Transverse colon (tissue), 4 donors: ENCODE measurements at places on chromosomes 16 and 17. TPM values are rescaled to one million over a fixed set of nuclear protein-coding genes. Genes with fewer than 3 reads are reported as not detected.

The ENPP7 gene
- not detected for total RNA-seq

The EFNB3 gene
- total RNA-seq: 0.32 TPM

The ZSCAN10 gene
- not detected for total RNA-seq

The KRTAP1-5 gene
- not detected for total RNA-seq

The SAMD14 gene
- total RNA-seq: not detected

The SLC52A1 gene
- total RNA-seq: 6.0 TPM

The KRTAP16-1 gene
- not detected for total RNA-seq

The PERCC1 gene
- not detected for total RNA-seq

The KCNJ18 gene
- not detected for total RNA-seq

DNA sequence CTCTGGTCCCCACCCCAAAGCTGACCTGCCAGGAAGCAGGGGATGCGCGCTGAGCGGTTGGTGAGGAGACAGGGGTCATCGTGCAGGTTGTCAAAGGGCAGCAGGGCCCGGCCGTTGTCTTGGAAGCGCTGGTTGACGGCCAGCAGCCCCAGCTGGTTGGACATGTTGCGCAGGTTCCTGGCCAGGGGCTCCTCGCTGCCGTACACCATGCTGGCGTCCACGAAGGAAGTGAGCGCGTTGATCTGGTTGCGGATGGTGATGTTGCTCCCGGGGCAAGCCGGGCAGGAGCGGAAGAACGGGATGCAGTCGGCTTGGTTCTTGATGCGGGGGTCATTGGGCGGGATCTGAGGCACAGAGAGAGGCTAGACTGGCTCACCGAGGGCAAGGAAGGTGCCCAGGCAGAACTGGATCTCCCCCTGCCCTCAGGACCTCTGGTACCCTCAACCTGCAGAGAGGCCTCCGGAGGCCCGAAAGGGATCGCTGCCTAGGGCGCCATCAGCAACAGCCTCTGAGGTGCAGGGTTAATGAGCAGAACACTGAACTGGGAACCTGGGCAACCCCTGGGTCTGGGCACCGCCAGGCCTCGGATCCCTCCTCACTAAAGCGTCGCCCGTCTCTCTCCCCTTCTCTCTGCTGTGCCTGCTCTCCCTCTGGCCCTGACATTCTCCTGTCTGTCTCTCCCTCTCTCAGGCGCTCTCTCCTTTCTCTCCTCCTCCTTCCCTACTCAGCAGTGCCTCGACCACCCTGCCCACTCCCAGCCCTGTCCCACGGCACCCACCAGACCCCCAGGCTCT lies 2.7 kb downstream of the MPO start:
- no peak for DNase-seq

GRCh38 chr16:84538222-84538840 lies 33.9 kb upstream of the MEAK7 start:
- no peak for DNase-seq

- DNase-seq: no peak
Measured at GRCh38 chr16:50440531-50440930, 71.7 kb upstream of the BRD7 start.

DNA sequence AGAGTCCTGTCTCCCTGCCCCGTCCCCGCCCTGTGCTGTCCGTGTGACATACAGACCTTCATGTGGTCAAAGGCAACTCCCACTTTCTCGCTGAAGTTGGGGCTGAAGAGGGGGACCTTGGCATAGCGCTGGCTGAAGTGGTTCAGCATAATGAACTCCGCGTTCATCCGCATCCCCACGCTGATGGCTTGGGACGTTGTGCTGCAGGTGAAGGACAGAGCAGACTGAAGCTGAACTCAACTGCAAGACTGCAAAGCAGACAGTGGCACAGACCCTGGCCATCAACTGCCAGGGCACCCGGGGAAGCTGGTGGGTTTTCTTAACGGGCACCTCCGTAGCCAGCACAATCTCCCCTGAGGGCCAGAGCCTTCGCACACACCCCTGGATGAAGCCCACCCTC lies 24.2 kb downstream of the ELAC2 start:
- DNase-seq: no peak

DNA sequence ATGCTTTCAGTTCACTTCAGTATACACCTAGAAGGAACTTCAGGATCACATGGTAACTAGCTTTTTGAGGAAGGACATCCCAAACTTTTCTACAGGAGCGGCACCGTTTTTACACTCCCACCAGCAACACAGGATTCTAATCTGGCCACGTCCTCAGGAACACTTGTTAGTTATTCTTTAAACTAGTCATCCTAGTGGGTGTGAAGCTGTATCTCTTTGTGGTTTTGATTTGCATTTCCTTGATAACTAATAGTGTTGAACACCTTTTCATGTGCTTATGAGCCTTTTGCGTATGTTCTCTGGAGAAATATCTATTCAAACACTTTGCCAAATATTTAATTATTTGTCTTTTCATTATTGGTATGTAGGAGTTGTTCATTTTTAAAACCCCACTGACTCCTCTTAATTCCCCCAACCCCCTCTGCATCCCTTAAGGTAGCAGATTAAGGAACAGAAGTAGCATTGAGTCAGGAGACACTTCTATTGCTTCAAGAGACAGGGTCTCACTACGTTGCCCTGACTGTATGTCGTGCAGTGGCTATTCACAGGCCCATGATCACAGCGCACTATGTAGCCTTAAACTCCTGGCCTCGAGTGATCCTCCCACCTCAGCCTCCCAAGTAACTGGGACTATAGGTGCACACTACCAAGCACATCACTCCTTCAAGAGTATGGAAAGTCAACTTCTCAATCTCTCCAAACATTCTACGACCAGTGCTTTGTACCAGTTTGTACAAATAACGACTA lies 25.4 kb downstream of the YWHAE start:
- DNase-seq: no peak

- no peak for DNase-seq
Measured at GRCh38 chr17:28724500-28725165, 1.4 kb downstream of the TLCD1 start.

DNA sequence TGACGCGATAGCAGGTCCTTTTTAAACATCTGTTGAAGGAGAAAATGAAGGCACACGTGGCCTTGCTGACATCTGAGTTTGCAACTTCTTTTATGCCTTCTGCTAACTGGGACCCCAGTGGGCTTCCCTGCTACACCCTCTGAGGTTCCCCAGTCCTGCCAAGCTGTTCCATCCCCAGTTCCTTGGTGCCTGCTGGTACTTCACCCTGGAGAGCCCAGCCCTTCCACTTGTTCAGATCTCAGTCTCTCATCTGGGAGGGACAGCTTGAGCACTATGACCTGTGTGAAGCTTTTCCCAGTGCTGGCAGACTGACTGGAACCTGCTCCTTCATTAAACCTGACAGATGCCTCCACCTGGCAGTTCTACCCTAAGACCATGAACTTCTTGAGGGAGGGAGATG lies 95.5 kb downstream of the WWOX start:
- DNase-seq: no peak

- no peak for DNase-seq
Measured at GRCh38 chr17:62739645-62740388, 68.3 kb downstream of the MARCHF10 start.

DNA sequence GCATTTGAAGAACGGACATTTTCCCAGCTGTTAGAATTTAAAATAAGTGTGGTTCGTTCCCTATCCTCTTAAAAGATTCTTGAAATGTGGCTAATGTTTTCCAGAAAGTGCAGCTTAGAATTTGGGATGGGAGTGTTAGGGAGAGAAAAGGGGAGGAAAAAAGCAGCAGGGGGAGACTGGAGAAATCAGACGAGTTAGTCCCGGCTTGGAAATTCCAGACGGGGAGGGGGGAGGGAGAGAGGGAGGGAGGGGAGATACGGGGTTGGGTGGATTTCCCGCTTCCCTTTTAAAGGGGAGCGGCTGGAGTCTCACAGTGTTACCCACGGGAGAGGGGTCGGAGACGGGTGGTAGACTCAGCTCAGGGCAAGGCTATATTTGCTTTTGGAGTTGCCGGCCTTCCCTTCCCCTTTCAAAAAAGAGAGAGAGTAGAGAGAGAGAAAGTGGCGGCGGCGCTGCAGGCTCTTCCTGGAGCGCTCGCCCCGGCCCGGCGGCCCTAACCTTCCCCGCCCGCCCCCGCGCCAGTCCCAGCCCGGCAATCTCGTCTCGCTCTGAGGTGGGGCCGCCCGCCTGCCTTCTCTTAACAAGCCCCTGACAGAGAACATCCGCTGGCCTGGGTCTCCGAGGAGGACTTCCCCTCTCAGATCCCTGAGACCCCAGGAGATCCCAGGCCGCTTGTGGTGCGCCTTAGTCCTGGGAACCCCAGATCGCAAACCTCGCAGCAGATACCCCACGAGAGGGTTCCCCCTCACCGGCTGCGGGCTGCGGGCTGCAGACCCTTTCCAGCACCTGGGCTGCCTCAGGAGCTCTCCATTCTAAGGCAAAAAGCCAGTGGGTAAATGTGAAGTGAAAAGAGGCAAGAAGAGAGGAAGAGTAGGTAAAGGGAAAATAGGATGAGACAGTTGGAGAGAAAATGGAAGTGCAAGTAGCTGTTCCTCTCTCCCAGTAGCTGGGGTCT lies 6.6 kb downstream of the IGF2BP1 start:
- DNase-seq: no peak

DNA sequence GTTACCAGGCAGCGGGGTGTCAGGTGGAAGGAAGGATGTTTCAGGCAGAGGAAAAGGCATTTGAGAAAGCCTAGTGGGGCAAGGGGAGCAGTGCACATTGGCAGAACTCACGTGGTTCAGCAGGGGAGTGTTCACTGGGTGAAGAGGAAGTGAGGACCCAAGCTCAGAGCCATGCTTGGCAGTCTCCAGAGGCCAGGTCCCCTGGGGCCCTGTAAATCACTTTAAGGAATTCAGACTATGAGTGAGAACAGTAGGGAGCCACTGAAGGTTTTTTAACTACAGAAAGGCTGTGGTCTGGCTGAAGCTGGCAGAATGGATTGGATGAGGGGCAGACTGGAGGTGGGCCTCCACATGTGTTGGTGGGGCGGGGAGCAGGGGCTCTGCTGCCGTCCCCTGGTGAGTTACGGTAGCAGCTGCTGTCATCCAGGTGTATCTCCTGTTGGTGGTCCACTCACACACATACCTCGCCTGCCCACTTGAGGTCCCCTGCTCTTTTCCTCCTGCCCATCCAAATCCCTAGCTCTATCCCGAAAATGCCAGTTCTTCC lies 5.1 kb downstream of the CLEC16A start:
- DNase-seq: peak; percentile 28

- no peak for DNase-seq
Measured at GRCh38 chr16:71863995-71864394, 18.2 kb downstream of the ATXN1L start.

GRCh38 chr16:15948532-15949209 lies 745 bp upstream of the ABCC1 start:
- DNase-seq: peak; percentile 47

DNA sequence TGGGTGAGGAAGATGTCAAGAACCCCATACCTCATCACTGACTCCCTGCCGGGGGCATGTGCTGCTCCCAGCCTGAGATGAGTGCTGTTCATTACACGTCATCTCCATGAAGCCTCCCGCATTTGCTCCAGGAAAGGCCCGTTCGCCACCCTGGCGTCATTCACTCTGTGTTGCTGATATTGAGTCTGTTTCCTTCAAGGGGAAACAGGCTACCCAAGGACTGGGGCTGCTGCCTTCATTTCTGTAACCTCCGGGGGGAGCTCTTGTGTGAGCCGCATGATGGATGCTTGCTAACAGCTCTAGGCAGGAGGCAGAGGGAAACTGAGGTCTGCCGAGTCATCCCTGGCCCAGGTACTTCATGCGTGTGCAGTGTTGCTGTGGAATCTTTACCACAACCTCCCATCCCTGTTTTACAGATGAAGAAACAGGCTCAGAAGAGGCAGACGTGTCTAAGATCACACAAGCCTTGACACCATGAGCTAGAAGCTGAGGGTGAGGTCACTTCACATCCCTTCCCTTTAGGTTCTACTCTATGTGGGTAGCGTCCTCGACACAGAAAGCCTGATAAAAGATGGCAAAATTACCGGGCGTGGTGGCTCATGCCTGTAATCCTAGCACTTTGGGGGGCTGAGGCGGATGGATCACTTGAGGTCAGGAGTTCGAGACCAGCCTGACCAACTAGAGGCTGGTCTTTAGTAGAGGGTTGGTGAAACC lies 3.5 kb upstream of the ARMC5 start:
- DNase-seq: no peak

- no peak for DNase-seq
Measured at GRCh38 chr17:6843241-6843880, 11.8 kb upstream of the TEKT1 start.

DNA sequence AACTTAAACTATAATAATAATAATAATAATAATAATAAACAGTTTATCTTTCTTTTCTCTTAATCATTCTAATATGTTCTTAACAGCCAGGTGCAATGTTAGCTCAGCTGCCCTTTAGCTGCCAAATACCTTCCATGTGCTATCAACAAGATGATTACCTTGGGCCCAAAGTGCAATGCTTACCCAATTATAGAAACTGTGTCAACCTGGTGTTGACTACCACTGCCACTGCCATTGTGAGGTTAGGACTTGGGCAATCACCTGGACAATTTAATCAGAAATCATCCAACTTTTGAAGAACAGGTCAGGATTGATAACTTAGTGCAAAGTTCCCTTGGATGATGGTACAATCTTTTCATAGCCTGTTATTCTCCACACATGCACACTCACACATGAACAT lies 371.8 kb upstream of the SALL1 start:
- DNase-seq: no peak

- DNase-seq: no peak
Measured at GRCh38 chr16:86505899-86506864, 4.1 kb upstream of the FOXF1 start.

DNA sequence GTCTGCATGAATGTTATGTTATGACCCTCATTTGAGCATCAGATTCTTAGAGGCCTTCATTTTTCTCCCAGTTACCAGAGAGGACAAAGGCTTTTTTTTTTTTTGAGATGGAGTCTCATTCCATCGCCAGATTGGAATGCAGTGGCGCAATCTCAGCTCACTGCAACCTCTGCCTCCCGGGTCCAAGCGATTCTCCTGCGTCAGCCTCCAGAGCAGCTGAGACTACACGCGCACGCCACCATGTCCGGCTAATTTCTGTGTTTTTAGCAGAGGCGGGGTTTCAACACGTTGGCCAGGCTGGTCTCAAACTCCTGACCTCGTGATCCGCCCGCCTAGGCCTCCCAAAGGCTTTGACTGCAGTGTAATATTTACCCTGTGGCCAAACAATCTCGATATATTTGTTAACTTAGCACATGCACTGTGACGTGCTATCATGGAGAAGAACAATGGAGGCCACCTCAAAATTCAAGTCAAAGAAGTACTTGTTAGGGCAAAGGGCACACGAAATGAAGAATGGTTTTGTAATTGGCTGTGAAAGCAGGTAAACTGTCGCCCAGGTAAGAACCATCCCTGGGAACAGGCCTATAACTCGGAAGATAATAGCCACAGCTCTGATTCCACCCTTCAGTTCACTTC lies 303.4 kb downstream of the SLC39A11 start:
- DNase-seq: no peak

DNA sequence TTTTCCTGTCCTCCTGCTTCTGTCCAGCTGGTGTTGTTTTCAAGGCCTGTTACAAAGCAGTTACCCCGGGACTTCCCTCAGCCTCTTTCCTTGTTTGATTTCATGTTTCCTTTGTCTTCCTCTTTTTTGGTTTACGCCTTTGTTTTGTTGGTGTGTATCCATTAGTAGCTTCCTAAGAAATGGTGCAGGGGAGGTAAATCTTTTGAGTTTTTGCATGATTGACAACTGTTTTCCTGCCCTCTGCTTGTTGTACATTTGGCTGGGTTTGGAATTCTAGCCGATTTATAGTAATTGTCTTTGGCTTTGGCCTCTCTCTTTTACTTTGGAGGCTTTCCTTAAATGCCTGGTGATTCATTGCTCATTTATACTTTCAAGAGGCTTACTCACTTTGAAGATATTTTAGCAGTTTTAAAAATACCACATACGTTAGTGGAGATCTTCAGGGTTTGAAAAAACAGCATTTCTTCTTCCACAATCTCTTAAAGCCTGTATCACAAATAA lies 32.8 kb downstream of the DNAH2 start:
- no peak for DNase-seq
